Ascending aorta (tissue), 2 donors: ENCODE measurements at places on chromosomes 2 and 18.

- DNase-seq: no peak
Measured at GRCh38 chr2:152559008-152559407, 158.3 kb downstream of the PRPF40A start.

- no peak for DNase-seq
Measured at GRCh38 chr2:30408961-30409387, 38.1 kb upstream of the LCLAT1 start.

GRCh38 chr2:128797533-128797932 lies 478.9 kb upstream of the HS6ST1 start:
- no peak for DNase-seq

DNA sequence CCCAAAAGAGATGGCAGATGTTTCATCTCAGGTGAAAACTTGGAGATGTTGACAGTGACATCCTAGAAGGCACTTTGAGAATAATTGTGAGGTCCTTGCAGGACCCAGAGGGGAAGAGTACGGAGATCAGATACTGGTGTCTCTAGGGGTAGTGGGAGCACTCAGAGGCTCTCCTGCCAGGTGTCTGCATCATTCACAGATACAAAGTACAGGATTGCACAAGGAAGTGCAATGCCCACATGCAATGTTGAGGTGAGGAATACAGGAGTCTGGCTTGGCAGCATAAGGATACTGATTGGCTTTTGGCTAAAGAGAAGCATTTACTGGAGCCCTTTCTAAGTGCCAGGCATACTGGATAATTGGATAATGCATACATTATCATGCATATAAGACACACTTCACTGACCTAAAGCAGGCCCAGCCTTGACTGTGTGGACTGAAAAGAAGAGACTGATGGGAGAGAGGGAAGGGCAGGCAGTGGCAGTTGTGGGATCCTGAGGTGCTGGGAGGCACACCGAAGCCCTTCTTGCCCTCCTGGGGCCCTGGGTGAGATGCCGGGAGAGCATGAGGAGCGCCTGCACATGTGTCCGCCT lies 31.0 kb upstream of the NCKAP5 start:
- DNase-seq: no peak

DNA sequence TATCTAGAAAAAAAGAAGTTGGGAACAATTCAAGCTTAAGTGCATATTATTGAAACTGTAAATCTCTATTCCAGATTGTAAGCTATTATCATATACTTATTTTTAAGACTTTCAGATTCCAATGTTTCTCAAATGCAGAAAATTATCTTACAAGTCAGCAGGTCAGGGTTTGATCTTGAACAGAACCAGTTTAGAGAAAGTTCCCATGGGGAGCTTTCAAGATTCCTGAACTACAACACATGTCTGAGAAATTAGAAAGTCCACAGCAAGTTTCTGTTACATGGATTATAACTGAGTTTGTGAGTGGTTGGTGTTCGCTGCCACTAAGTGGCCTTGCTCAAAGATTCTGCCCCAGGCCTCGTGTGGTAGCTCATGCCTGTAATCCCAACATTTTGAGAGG lies 31.6 kb upstream of the SP3 start:
- no peak for DNase-seq

DNA sequence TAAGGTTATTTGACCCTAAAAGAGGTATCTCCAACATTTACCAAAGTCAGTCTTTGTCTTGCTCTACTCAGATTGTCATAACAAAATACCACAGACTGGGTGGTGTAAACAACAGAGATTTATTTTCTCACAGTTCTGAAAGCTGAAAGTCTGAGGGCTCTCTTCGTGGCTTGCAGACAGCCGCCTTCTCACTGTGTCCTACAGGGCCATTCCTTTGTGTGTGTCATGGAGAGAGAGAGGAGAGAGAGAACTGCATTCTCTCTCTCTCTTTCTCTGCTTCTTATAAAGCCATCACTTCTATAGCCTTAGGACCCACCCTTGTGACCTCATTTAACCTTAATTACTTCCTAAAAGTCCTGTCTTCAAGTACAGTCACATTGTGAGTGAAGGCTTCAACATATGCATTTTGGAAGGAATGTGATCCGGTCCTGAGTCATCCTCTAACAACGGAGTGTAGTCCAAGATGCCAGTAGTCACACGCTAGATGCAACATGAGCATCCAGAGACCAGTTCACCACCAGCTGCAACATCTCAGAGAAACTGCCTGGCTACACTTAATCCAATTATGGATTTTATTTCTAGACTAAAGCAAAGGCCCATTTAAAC lies 130.2 kb downstream of the CD226 start:
- DNase-seq: no peak

DNA sequence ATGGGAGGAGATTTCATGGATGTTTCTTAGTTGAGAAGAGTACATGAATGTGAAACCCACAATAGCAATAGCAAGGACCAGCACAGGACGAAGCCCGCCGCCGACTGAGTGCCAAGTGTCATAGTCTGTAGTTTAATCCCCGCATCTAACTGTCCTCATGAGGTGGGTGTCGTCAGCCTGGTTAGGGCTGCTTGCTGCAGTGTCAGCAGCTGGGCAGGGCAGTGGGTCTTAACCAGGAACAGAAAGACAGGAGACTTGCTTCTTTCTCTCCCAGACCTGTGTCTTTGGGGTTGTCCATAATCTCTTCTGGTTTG lies 146.6 kb downstream of the VAPA start:
- DNase-seq: no peak

- no peak for DNase-seq
Measured at GRCh38 chr2:150353376-150353775, 134.1 kb downstream of the RND3 start.

DNA sequence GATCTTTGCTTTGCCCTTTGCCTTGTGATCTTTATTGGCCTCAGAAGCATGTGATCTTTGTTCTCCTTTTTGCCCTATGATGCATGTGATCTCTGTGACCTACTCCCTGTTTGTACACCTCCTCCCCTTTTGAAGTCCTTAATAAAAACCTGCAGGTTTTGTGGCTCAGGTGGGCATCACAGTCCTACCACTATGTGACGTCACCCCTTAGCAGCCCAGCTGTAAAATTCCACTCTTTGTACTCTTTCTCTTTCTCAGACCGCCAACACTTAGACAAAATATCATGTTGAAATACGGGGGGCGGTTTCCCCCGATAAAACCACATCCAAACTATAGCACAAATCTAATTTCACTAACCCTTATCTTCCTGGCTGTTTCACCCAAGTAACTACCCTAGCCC lies 76.7 kb upstream of the RAPGEF4 start:
- no peak for DNase-seq

DNA sequence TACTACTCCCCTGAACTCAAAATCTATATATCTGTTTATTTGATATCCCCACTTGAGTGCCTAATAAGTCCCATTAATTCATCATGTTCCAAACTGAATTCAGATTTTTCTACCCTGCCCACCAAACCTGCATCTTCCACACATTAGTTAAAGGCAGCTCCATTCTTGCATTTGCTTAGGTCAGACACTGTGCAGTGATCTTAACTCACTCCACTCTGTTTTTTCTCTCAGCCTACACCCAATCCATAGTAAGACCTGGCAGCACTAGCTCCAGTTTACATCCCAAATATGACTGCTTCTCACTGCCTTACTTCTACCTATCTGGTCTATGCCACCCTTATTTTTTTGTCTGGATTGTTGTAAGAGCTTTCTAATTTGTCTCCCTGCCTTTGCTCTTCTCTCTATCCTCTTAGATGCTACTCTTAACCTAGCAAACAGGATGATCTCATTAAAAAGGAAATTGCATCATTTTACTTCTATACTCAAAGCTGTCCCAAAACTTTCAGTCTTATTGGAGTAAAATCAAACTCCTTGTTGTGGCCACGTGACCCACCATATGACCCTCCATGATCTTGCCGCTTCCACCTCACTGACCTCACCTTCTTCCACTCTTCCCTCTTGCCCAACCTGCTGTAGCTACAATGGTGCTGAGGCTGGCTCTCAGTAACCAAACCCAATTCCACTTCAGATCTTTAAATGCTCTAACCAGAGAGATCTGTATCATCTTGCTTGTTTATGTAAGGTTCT lies 274.9 kb upstream of the FANCL start:
- no peak for DNase-seq
